ENCODE measurements at places on chromosomes 7 and 10.

- DNase-seq: peak; percentile 41
Measured at GRCh38 chr7:6273380-6273837, 985 bp upstream of the CYTH3 start.

- DNase-seq: no peak
Measured at GRCh38 chr10:3036155-3037021, 31.0 kb upstream of the PFKP start.

- DNase-seq: no peak
Measured at GRCh38 chr10:81502677-81503359, 372.2 kb upstream of the NRG3 start.

GRCh38 chr7:115332691-115333090, 410.8 kb downstream of the MDFIC start:
- no peak for DNase-seq

- no peak for DNase-seq
Measured at GRCh38 chr7:113582471-113582870, 336.3 kb downstream of the PPP1R3A start.

GRCh38 chr10:76984559-76985443, 652.8 kb downstream of the KCNMA1 start:
- peak; percentile 62 for DNase-seq

DNA sequence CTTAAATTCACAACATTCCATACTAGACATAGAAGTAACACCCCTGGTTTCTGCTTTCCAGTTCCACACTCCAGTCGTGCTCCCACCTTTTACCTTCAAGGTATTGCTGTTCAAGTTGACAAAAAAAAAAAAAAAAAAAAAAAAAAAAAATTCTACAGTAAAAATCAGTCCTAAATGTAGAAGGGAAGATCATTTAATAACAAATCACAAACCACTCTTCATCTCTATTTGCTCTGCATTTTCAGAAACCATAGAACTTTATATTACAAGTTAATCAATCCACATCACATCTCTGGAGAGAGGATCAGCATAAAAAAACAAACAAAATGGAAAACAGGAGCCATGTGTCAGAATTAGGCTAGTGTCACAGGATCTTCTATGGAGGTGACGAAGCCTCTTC, 206.3 kb upstream of the KLF14 start:
- no peak for DNase-seq

DNA sequence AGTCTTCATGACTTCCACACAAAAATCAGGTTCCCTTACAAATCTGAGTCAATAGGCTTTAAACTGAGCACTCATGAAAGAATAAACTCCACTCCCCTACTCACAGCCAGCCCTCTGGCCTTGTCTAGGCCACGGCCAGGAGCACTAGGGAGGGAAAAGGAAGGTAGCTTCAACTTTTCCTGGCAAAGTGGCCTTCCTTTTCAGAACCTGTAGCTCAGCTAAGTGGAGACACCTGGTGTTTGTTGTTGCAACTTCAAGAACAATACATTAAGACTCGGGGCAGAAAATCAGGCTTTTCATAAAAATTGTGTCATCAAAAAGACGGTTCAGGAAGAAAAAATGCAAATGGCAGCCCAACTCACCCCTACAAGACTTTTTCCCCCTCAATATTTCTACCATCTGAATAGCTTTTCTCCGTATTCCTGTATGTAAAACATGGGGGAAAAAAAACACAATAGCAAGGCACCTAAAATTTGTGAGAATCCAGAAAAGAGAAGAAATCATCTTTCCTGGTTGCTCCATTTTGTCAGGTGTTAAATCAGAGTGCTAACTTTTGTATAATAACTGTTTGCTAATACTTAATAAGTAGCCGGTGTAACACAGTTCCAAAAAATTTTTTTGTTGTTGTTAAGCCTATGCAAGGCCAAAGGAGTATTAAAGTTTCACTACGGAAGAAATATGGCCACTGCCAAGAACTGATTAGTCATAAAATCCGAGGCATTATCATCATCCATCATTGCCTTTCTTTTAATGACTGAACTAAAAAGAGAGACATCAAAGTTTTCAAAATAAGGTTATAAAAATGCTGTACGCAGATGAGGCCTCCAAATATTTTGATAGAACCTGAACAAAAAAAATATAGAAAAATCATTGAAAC, 66.2 kb upstream of the ARID5B start:
- DNase-seq: peak; percentile 41

DNA sequence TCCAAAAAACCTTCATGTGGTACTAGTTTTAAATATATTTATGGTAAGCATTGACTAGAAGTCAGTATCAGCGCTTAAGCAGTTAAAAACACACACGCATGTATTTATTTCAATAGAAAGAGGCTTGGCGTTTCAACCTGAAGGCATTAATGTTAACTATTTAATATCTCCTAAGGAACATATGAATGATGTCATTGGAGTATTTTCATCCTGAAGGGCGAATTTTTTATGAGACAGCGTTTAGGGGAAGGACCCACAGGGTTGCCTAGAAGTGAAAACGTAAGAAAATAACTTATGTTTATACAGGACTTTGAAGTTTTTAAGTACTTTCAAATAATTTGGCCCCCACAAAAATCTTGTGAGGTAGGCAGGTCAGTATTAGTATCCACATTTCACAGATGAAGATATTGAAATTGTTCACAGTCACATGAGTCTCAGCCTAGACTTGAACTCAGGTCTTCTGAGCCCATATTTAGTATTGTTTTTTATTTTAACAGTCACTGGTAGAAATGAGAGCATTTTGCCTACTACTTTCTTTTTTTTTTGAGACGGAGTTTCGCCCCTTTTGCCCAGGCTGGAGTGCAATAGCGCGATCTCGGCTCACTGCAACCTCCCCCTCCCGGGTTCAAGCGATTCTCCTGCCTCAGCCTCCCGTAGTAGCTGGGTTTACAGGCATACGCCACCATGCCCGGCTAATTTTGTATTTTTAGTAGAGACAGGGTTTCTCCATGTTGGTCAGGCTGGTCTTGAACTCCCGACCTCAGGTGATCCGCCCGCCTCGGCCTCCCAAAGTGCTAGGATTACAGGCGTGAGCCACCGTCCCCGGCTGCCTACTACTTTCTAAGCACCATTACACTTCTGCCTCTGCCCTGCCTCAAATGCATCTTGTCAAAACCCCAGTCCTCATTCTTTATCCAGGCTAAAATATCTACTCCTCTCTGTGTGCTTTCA, 1.8 kb downstream of the SLK start:
- no peak for DNase-seq

- no peak for DNase-seq
Measured at GRCh38 chr7:27303026-27303425, 60.4 kb downstream of the EVX1 start.

- DNase-seq: no peak
Measured at GRCh38 chr7:25946181-25946580, 205.8 kb upstream of the NFE2L3 start.

- no peak for DNase-seq
Measured at GRCh38 chr10:76175533-76176165, 744.2 kb downstream of the LRMDA start.

DNA sequence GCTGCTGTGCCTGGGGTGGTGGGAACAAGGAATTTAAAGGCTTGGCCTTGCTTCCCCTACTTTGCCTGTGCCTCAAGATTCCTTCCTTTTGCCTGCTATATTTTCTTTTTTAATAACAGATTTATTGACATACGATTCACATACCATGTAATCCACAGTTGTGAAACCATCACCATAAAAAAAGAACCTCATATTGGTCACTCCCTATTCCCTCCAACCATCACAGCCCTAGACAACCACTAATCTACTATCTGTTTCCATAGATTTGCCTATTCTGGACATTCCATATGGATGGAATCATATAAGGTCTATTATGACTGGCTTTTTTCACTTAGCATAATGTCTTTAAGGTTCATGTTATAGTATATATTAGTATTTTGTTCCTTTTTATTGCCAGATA, 59.3 kb upstream of the TRIM8 start:
- no peak for DNase-seq

GRCh38 chr10:48978318-48978717, 38.7 kb upstream of the LRRC18 start:
- DNase-seq: no peak

DNA sequence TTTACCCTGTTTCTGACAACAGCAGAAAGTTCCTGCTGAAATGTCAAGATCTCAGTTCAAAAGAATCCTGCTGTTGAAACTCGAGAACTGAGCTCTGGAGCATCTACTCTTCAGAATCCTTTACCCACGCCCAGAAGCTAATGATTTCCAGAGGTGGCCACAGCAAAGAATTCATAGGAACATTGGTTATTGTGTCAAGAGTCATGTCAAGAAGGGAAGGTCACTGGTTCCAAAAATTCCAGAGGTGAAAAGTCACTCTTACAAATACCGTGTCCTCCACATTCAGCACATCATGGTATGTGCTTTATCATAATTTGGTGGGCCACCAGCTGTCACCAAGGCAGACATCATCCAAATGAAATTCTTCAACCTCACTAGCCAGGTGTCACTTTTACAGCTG, 394.4 kb upstream of the NPVF start:
- no peak for DNase-seq

DNA sequence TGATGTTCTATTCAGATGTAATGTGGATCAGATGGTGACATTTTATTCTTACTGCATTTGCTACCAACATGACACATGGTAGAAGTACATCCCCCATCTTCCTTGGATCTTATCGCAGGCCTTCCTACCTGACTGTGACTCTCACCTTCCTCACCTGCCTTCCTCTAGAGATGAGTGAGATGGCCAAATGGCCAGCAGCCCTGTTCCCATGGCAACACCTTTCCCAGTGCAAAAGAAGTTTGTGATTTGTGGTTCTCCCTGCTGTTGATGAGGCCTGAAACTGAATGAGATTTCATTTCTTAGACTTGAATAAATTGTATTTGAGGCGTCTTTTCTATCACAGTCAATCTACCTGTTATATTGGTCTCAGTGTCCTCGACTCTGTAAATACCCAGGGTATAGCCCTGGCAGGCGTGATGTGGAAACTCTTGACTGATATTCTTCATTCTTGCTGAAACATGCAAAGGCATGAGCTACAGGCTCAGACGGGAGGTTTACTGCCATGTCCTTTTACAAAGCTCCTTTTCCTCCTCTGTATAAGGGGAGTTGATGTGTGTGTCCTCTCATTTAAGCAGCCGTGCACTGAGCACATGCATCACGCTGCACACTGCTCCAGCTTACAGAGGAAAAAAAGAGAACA, 440.7 kb upstream of the AKR1E2 start:
- no peak for DNase-seq
